ENCODE measurements at places on chromosomes 12 and 14.

GRCh38 chr12:131528667-131529066 is 182.2 kb upstream of the SFSWAP start:
- no peak for DNase-seq

DNA sequence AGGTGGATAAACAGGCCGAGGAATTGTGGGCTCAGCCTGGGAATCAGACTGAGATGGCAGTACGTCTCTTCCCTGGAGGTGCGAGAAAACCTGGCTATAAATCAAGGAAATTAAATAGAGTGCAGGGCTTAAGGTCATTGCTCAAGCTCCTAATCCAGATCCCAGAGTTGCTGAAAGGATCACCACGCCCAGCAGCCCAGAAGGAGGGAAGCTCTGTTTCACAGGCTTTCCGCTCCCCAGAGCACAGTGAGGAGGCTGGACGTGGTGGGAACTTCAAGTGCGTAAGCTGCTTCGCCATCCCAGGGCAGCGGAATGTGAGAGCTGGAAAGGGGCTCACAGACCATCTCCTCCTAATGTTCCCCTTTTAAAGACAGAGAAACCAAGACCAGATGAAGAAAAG is 651.6 kb upstream of the TBX3 start:
- DNase-seq: no peak

DNA sequence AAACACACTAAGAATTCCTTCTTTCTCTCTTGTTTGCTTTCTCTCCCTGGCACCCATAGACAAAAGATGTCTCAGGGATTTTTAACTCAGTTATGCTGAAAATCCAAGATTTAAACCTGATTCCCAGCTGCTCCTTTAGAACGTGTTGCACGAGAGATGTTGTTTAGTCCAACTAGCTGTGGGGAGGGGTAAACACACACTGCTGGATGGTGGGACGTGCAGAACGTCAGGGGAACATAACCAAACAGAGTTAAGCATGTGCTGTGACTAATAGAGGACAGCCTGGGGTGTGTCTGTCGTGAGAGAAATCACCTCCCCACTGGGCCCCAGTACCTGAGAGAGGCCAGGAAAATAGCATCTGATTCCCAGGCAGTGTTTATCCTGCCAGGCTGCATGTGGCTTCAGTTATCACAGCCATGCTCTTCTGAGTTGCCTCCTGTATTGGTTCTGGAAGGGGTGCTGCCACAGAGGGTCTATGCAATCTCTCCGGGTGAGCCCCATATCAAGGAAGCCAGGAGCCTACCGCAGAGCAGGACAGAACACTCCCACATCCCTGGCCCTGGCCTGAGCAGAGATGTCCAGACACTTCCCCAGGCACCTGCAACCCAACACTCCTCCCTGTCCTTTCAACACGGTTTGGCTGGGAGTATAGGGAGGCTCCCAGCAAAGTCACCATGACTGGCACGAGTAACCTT is 112.7 kb upstream of the EGLN3 start:
- no peak for DNase-seq

DNA sequence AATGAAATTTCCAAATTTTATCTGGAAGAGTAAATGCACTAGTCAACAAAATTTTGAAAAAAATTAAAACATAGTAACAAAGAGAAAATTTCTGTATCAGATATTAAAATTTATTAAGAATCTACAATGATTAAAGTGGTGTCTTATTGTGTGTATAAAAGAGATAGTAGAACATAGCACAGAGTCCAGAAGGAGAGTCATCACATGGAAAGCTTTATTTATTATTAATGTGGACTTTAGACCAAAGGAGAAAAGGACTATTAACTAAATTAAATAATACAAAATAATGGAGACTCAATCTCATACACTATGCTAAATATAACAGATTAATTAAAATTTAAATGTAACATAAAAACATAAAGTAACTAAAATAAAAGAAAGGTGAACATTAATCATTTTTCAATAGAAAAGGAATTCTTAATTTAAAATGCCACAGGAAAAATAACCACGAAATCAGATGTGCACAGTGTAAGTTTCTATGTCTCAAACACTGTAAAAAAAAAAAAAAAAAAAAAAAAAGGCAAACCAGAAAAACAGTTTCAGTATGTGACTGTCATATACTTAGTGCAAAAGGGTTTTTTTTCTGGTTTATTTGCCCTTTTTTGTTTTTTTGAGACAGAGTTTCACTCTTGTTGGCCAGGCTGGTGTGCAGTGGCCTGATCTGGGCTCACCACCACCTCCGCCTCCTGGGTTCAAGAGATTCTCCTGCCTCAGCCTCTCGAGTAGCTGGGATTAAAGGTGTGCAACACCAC is 95.4 kb downstream of the MYF5 start:
- DNase-seq: no peak

DNA sequence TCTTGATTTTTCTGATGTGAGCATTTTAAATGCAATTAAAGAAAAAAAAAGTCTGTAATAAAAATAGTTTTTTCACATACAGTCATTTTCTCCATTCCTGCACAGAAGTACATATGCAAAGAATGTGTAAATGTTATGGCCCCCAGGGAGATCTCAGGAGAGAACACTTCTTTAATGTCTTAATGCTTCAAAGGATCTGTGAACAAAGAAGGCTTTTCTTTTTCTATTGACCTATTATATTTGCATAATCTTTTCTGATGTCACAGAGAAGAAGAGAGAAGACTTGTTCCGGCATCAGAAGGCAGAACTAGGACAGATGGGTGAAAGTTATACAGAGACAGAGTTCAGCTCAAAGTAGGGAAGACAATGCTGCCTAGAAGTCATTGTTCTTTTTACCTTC is 413.5 kb upstream of the STXBP6 start:
- no peak for DNase-seq

GRCh38 chr14:22721213-22721612 is 45.3 kb upstream of the OXA1L start:
- no peak for DNase-seq

GRCh38 chr12:109291521-109292341 is 17.4 kb downstream of the FOXN4 start:
- no peak for DNase-seq

DNA sequence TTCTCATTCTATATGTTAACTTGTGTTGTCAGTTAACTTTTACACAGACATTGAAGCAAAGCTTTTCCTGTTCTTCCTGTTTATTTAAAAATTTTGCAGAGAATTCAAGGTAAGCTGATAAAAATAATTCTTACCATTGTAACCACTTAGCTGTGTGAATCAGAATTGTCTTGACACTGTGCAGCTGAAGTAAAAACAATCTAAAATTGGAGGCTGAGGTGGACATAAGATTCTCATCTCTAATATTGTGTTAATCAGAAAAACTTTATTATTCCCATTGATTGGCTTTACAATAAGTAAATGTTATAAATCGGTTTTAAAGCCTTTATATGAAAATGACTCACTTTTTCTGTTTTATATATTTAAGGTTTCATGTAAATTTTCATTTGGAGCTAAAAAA is 240.3 kb upstream of the PLEKHG7 start:
- DNase-seq: no peak

GRCh38 chr12:57530396-57531142 is 7.9 kb downstream of the MBD6 start:
- DNase-seq: no peak

GRCh38 chr14:102805371-102805891 is 28.2 kb downstream of the TRAF3 start:
- DNase-seq: peak; percentile 10

DNA sequence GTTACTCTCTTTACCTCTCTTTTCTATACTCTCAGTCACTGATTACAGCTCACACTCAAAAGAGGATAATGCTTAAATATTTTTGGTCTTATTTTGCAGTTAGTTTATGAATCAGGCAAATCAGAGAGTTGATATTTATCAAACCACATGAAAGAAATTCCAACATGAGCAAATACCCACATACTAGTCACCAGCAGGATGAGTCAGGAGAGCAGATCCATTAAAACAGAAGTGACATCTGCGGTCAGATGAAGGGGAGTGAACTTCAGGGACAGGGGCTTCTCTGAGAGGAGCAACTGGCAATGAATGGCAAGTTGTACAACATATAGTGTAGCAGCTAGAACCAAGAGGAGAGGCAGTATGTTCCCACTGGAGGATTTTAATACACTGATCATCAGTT is 258.7 kb downstream of the SYT10 start:
- no peak for DNase-seq

GRCh38 chr14:97109234-97109633 is 312.1 kb downstream of the VRK1 start:
- no peak for DNase-seq

DNA sequence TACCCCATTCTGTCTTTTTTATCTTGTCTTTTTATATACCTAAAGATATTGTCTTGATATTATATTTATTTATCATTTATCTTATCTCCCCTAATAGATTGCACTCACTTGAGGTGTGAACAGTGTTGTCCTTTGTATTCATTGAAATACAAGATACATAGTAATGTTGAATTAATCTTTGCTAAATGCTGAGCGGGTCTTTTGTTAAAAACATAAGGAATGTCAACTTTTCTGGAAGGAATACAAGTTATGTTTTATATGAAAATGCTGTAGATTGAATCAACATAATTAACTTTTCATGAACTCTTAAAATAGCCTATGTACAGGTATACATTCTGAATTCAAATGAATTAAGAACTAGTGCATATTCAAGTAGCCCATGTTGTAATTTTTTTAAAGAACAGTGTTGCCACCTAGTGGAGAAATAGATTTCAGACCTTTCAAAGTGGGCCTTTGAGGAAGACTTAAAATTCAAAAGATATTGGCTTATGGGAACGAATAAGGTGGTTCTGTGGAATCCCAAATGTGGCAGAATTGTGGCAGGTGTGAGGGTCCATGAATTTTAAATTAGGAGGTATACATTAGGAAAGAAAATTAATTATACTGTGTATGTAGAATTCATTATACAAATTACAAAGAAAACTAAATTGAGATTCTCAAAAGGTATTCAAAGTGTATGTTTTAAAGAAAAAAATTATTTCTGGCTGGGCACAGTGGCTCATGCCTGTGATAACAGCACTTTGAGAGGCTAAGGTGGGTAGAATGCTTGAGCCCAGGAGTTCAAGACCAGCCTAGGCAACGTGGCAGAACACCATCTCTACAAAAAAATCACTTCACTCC is 19.1 kb downstream of the BBOF1 start:
- DNase-seq: no peak

DNA sequence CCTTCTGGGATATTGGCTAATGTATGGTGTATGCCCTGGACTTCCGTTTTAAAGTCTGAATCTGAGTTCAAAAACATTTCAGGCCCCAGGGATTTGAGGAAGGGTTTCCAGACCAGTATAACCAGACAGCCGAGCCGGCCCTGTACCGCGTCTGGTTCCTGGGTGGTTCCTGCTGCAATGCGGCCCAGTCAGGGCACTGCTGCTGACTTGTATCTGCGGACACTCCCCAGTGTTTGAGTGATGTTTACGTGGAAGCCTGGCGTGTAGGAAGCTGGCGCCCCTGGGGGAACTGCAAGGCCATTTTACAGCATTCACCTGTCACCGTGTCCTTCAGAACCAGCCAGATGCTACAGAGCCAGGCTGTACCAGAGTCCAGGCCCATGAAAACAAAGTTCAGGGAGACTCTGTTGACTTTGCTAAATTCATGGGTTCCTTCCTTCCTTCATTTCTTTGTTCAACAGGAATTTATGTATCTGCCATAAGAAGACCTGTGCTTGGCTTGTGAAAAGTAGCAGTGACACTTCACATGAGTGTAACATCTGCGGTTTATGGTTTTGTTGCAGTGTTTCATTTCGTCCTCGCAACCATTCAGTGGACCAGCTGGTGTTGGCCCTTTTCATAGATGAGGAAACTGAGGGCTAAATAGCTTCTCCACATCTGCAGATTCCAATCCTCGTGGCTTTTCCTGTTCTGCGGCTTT is 16.8 kb downstream of the EML1 start:
- no peak for DNase-seq
